RPMI8226 (cell line): ENCODE measurements at places on chromosomes 1 and 21.

- no peak for DNase-seq
Observed at GRCh38 chr1:66413136-66413837, 120.7 kb upstream of the SGIP1 start.

- DNase-seq, result no peak
Observed at GRCh38 chr1:5891736-5892135, 100.5 kb downstream of the NPHP4 start.

DNA sequence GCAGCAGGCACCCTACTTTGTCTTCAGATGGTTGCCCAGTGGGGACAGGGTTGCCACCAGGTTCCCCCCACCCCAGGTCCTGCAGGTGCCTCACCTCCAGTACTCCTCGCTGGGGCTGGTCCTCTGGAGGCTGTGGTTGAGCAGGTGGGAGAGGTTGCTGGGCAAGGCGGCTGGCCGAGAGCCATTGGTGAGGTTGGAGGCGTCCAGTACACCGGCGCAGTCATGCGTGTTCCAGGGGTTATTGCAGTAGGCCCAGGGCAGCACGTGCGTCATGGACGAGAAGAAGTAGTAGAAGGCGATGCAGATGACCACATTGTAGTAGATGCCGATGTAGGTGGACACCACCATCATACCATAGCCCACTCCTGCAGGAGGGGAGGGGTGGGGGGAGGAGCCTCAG lies 16.9 kb downstream of the CCDC24 start:
- DNase-seq, result no peak

GRCh38 chr1:62336995-62337705 lies 17.9 kb upstream of the KANK4 start:
- no peak for DNase-seq

DNA sequence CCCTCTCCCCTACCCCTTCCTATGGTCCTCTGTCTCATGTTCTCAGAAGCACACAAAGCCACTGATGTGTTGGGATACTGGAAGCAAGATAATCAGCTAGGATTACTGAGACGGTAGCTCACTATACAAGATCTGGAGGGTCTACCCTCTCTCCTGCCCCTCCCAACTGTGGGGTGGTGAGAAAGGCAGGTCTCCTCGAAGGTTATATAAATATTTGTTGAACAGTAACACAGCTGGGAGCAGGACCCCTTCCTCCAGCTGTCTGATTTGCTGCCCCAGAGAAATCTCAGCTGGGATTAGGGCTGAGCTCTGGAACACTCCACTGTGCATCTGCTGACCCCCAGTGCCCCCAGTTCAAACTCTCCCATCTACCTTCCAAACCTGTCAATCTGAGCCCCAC lies 94.2 kb upstream of the IPO9 start:
- no peak for DNase-seq

GRCh38 chr21:44492567-44493385 lies 37.5 kb downstream of the LRRC3 start:
- DNase-seq, result no peak

DNA sequence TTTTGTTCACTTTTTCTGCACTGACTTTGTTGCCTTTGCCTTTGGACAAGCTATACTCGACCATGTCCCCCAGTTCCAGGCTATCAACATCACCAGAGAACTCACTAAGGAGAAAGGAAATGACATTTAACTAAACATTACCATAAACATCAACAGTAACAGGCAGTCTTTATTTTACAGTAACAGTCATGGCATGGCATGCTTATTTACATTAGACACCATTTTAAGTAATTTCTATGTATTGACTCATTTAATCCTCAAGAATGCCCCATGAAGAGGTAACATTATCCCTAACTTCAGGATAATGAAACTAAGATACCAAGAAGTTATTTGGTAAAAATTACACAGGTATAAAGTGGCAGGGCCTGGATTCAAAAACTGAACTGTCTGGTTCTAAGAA lies 8.7 kb upstream of the NRAS start:
- no peak for DNase-seq

GRCh38 chr1:48526008-48526710 lies 54.2 kb upstream of the SPATA6 start:
- no peak for DNase-seq

DNA sequence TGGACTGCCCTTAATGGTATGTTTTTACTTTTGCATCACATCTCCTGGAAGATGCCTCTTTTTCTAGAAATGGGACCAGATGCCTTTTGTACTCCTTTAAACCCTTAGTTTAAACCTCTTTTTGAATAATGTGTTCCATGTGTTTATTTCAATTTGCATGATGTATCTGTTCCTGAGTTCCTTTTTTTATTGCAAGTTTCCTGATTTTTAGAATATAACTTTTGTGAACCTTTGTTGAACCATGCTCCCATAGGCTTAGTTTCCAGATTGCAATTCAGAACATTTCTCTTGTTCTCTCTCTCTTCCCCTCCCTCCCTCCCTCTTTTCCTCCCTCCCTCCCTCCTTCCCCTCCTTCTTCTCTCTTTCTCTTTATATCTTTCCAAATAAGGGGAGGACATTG lies 81.9 kb downstream of the RGL1 start:
- no peak for DNase-seq

GRCh38 chr1:169468982-169469381 lies 16.8 kb downstream of the SLC19A2 start:
- no peak for DNase-seq
